ENCODE measurements at places on chromosomes 7 and 10. TPM values are rescaled to one million over a fixed set of nuclear protein-coding genes. Genes with fewer than 3 reads are reported as not detected.
A peak's percentile ranks its signal among the peaks of the same experiment; 100 is the strongest.

Gene HKDC1
- total RNA-seq, result 3.5 TPM

Gene RRP12
- 20.0 TPM for total RNA-seq

Gene ANKRD22
- total RNA-seq, result not detected

Gene BHLHA15
- total RNA-seq, result not detected

Gene MNX1
- total RNA-seq, result not detected

Gene HDAC9
- total RNA-seq, result 0.39 TPM

Gene COL17A1
- not detected for total RNA-seq

Gene TDRD1
- 0.41 TPM for total RNA-seq

Gene AOC1
- total RNA-seq, result not detected

DNA sequence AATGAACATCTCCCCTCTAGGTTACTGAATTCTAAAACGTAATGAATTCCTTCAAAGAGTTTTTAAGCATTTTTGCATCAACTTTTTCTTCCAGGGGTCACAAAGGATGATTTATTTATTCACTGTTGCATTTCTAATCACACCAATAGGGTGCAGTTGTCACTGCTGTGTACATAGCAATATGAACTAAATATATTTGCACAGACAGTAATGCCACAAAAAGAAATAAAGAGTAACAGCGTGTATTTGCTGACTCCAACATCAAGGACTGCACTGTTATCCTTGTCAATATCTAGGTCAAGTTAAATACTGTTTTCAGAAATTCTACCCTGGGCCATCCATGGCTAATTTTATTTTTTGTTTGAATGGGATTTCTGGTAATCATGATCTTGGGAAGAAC is 138.0 kb downstream of the FRMD4A start:
- H3K4me1 ChIP-seq, result no peaks in the 10 kb centered on the region
- no peaks in the 10 kb centered on the region for H3K27me3 ChIP-seq
- DNase-seq, result no peak
- H3K4me3 ChIP-seq, result no peak overlapping the region
- no peaks in the 10 kb centered on the region for H3K36me3 ChIP-seq

DNA sequence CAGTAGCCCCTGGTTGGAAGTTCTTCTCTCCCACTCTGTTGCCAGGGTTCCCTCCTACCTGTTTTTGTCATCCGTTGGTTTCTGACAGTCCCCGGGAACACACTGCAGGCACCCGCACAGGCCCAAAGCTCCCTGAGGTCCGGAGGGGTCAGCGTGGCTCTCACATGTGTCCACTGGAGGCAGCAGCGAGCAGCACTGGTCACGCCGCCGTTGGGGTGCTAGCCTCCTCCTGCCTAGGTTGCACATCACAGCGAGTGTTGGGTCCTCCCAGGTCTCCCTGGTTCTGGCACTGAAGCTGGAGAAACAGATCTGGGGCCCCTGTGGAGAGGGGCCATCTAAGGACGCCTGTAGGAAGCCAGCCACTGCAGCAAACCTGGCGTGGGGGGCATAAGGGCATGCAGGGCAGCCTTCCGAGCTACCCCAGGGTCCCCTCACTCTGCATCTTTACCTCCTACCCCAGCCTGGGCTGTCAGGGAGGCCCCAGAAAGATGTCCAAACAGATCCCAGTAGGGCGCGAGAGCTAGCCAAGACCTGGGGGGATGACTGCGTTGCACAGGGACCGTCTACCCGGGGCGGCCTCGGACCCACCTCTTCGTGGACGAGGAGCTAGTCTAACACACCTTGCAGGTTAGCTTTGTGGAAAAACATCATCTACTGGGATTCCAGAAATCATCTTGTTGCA is 28.9 kb downstream of the LRRC27 start:
- H3K27ac ChIP-seq, result no peak overlapping the region
- no peaks in the 10 kb centered on the region for H3K4me1 ChIP-seq
- no peak overlapping the region for H3K4me3 ChIP-seq
- no peaks in the 10 kb centered on the region for H3K27me3 ChIP-seq
- no peaks in the 10 kb centered on the region for H3K36me3 ChIP-seq

- peaks cover 36% of the 10 kb centered on the region for H3K4me1 ChIP-seq
- H3K27ac ChIP-seq, result no peak overlapping the region
- DNase-seq, result no peak
- H3K27me3 ChIP-seq, result no peaks in the 10 kb centered on the region
- H3K4me3 ChIP-seq, result no peak overlapping the region
Measured at GRCh38 chr7:28123752-28124151, 56.8 kb downstream of the JAZF1 start.

DNA sequence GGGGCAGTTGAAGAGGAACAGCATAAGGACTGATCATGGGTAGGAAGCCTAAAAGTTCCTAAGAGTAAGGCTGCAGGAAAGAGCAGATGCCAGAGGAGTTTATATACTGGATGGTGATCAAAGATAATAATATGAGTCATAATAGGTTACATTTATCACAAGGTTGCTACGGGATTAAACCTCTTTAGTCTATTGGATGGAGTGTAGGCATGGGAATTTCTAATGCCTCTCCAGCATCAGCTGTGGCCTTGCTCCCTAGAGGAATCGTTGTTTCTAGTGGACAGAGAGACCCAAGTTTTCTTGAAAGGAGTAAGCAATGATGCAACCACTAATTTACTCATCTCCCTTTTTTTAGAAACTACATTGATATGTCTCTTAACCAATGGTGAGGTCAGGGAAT is 213.4 kb downstream of the GPR37 start:
- H3K27ac ChIP-seq, result no peak overlapping the region
- no peak overlapping the region for H3K4me3 ChIP-seq
- H3K4me1 ChIP-seq, result no peaks in the 10 kb centered on the region
- H3K36me3 ChIP-seq, result no peaks in the 10 kb centered on the region
- no peaks in the 10 kb centered on the region for H3K27me3 ChIP-seq

- no peaks in the 10 kb centered on the region for H3K36me3 ChIP-seq
- H3K4me1 ChIP-seq, result no peaks in the 10 kb centered on the region
- DNase-seq, result no peak
- no peaks in the 10 kb centered on the region for H3K27me3 ChIP-seq
Measured at GRCh38 chr10:75858339-75858738, 426.9 kb downstream of the LRMDA start.

DNA sequence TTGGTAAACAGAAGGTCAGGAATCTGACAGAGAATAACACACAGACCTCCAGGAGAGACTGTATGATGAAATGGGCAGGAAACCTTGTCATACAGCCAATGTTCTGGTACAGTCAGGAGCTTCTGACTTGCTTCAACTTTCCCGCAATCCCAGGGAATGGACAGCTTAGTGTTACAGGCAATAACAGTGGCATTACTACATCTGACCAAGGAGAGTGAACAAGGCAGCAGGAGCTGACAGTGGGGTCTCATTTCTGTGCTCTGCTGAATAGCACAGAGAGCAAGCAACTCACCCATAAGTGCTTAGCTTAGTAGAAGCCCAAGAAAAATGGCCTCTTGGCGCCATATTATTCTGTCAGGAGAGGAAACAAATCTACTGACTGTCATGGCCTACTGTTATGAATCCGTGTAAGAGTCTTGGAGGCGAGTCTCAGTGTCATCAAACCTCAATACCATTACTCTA is 186.2 kb upstream of the MTPN start:
- no peaks in the 10 kb centered on the region for H3K4me1 ChIP-seq
- no peaks in the 10 kb centered on the region for H3K27me3 ChIP-seq
- H3K36me3 ChIP-seq, result no peaks in the 10 kb centered on the region
- DNase-seq, result no peak

- no peak overlapping the region for H3K4me3 ChIP-seq
- H3K36me3 ChIP-seq, result peaks cover 4% of the 10 kb centered on the region
- no peak for DNase-seq
- H3K4me1 ChIP-seq, result no peaks in the 10 kb centered on the region
- H3K27ac ChIP-seq, result no peak overlapping the region
Measured at GRCh38 chr10:12081879-12082557, 13.3 kb downstream of the DHTKD1 start.

GRCh38 chr10:11414314-11415038 is 197.0 kb downstream of the USP6NL start:
- no peaks in the 10 kb centered on the region for H3K4me1 ChIP-seq
- no peak for DNase-seq
- no peaks in the 10 kb centered on the region for H3K27me3 ChIP-seq
- no peak overlapping the region for H3K4me3 ChIP-seq

GRCh38 chr7:98136423-98136822 is 29.8 kb downstream of the LMTK2 start:
- no peaks in the 10 kb centered on the region for H3K27me3 ChIP-seq
- H3K4me3 ChIP-seq, result no peak overlapping the region
- peaks cover 29% of the 10 kb centered on the region for H3K4me1 ChIP-seq
- peaks cover 13% of the 10 kb centered on the region for H3K36me3 ChIP-seq
- H3K27ac ChIP-seq, result no peak overlapping the region

- H3K27ac ChIP-seq, result no peak overlapping the region
- no peaks in the 10 kb centered on the region for H3K4me1 ChIP-seq
- H3K4me3 ChIP-seq, result no peak overlapping the region
- H3K36me3 ChIP-seq, result no peaks in the 10 kb centered on the region
Measured at GRCh38 chr7:82294382-82294784, 149.2 kb downstream of the CACNA2D1 start.

- H3K27me3 ChIP-seq, result no peaks in the 10 kb centered on the region
- peak; percentile 72 for DNase-seq
- no peak overlapping the region for H3K4me3 ChIP-seq
- no peak overlapping the region for H3K27ac ChIP-seq
- H3K4me1 ChIP-seq, result peaks cover 5% of the 10 kb centered on the region
- no peaks in the 10 kb centered on the region for H3K36me3 ChIP-seq
Measured at GRCh38 chr7:131507592-131508331, 48.7 kb downstream of the PODXL start.

DNA sequence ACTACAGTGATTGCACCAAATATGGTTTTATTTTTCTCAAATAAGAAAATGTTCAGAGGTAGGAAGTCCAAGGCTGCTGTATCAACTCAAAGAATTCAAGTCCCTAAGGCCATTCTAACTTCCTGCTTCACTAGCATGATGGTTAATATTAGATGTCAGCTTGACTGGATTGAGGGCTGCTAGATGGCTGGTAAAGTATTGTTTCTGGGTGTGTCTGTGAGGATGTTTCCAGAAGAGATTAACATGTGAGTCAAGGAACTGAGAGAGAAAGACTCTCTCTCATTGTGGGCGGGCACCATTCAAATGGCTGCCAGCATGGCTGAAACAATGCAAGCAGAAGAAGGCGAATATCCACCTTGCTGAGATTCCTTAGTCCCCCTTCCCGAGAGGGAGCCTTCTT is 77.4 kb upstream of the NRBF2 start:
- H3K27ac ChIP-seq, result no peak overlapping the region
- no peak overlapping the region for H3K4me3 ChIP-seq
- no peak for DNase-seq
- H3K4me1 ChIP-seq, result no peaks in the 10 kb centered on the region
- no peaks in the 10 kb centered on the region for H3K27me3 ChIP-seq

- peaks cover 11% of the 10 kb centered on the region for H3K36me3 ChIP-seq
- DNase-seq, result no peak
- no peak overlapping the region for H3K4me3 ChIP-seq
- H3K27me3 ChIP-seq, result no peaks in the 10 kb centered on the region
- no peaks in the 10 kb centered on the region for H3K4me1 ChIP-seq
Measured at GRCh38 chr10:102727037-102727818, 12.8 kb downstream of the SFXN2 start.

DNA sequence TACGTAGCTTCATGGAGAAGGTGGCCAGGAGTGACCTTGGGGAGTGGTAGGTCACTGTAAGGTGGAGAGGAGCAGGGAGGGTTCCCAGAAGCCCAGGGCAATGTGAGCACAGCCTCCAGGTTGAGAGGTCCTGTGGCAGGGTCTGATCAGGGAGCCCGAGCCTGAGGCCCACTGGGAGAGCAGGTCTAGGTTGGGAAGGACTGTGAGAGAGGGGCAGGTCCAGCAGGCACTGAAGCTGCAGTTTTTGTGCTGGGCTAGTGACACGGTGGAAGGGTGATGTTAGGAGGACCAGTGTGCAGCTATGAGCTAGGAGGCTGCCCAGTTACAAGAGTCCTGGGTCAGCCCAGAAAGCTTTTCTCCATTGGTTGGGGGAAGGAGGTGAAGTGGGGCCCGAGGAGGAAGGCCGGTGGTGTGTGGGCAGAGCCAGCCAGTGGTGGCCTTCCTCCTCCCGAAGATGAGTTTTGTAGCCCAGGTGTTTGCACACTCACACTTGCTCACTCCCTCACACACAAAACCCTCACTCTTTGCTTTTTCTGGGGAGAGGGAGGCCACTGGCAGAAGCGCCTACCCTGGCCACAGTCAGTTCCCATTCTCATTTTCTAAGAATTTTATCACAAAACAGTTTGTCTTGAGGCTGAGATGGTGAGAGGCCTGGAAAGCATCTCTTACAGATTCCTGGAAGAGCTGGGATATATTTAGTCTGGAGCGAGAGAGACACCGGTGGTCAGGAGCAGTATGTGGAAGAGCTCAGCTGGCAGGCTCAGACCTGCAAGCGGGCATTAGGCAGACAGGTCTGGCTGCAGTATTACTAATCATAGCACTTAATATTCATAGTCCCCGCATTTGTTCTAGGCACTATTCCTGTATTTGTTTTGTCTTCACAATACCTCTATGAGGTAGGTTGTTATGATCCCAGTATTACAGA is 57.1 kb downstream of the ZNF467 start:
- H3K4me3 ChIP-seq, result no peak overlapping the region
- peaks cover 23% of the 10 kb centered on the region for H3K4me1 ChIP-seq
- DNase-seq, result no peak
- H3K27ac ChIP-seq, result peak overlapping the region; percentile 62
- peaks cover 3% of the 10 kb centered on the region for H3K36me3 ChIP-seq

- H3K4me3 ChIP-seq, result no peak overlapping the region
- H3K4me1 ChIP-seq, result no peaks in the 10 kb centered on the region
- no peaks in the 10 kb centered on the region for H3K27me3 ChIP-seq
- DNase-seq, result no peak
Measured at GRCh38 chr10:59387951-59388670, 25.8 kb upstream of the FAM13C start.

- peaks cover 29% of the 10 kb centered on the region for H3K4me1 ChIP-seq
- H3K36me3 ChIP-seq, result no peaks in the 10 kb centered on the region
- H3K4me3 ChIP-seq, result peak overlapping the region; percentile 11
- peaks cover 13% of the 10 kb centered on the region for H3K27me3 ChIP-seq
Measured at GRCh38 chr10:73910401-73910763, 550 bp upstream of the PLAU start.

DNA sequence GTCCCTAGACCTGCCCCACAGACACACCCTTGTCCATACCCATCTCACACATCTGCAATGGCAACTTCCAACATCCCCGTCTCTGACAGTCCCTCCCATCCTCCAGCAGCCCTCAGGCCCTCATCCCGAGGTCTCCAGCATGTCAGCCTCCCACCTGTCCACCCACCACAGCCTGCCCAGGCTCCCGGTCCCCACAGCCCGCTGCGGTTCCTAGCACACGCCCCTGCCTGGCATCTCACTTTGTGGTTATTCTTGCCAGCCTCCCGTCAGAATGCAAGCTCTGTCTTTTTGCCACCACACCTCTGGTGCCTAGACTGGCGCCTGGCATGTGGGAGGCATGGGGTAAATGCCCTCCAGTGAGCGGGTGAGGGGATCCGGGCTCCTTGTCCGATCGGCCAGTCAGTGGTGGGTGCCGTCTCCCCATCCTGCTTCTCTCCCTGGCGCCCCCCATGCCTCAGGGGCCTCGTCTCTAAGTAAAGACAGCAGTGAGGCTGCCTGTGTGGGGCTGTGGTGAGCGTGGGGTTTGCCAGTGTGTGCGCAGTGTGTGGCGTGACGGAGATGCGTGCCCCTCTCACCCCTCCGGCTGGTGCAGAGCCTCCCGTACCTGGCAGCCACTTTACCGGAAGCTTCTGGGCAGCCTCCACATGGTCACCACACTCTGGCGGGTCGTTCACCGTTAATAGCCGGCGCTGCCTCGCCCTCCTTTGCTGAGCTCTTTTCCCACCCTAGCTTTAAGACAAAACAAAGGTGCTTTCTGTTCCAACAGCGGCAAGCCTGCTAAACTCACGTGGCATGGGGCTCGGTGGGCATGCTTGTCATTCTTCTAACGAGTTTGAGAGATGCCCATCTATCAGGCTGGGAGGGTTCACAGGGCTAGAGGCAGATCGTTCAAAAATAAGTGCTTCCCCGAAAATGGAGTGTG is 28.5 kb upstream of the TTYH3 start:
- no peaks in the 10 kb centered on the region for H3K36me3 ChIP-seq
- DNase-seq, result no peak
- no peak overlapping the region for H3K27ac ChIP-seq
- H3K4me3 ChIP-seq, result no peak overlapping the region
